ENCODE measurements at places on chromosomes 7 and 10.

DNA sequence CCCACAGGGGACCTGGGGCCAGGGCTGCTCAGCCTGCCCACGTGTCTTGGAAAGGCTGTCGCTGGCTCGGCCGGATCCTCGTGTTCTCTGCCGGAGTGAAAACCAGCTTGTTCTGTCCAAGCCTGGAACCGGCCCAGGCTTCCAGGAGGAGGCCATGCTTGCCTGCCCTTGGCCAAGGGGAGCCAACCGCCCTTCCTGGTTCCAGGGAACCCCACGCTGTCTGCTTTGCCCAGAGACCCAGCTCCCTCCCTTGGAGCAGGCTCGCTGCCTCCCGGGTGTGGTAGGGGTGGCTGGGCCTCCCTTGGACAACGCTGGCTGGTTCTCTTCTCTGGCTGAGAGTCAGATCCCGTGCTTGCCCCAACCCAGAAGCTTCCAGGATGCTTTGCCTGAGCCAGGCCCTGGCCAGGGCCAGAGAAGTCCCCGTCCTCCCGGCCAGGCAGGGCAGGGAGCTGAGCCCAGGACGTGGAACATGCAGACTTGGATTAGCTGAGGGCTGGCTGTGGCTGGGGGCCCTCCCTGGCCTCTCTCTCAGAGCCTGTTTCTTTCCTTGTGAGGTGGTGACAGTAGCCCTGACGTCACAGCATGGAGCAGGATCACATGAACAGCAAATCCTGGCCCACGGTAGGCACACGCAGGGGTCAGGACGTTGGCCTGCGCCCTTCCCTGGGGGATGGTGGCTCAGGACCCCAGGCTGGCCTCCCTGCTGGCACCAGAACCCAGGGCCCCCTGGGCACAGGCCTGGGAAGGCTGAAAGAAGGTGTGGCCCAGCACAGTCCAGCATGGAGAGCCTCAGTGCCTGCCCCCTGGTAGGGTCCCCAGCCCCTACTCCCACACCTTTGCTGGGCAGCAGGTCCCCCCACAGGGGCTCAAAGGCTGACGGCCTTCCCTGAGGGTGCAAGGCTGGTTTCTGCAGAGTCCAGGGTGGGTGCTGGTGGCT, 67.5 kb downstream of the PWWP2B start:
- DNase-seq = no peak

DNA sequence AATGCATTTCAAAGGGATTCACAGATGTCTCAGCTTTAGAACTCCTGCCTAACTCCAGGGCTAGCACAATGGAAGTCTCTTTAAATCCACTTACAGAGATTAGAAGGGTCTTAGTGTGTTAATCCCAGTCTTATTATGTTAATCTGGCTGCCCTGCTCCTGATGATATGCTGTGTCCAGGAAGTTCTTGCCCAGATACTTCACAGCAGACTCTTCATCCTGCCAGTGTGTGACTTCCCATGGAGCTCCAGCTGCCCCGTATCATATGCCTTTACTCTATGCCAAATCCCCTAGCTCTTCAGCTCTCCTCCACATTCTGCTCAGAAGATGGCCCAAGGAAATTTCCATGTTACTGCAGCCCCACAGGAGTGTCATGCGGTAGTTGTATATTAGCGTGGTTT, 533.8 kb downstream of the GALNT17 start:
- DNase-seq = no peak

DNA sequence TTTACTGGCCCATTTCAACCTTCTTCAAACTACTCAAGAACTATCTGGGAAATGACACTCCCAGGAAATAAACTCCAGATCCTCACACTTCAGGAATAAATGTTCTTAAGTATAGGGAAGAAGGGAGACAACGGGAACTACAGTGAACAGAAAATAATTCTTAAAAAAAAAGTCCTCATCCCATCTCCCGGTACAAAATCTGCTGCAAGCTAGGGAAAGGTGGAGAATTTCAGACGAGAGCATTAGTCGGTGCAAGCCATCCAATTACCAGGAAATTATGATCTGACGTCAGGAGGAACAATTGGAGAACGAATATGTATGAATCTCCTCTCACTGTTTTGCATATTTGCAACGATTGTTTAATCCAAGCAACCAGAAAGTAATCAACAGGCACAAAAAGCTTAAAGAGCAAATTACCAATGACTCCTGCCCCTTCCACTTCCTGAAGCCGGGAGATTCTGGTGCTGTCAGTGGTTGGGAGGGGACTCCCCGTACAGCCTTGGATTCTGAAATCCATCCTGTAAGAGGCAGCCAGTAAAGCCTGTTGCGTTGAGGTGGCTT, 15.1 kb upstream of the GATA3 start:
- no peak for DNase-seq

- no peak for DNase-seq
Measured at GRCh38 chr10:74824184-74824899, 2.1 kb upstream of the KAT6B start.

Data from RKO (cell line).